ENCODE measurements at places on chromosomes 16 and 17.

DNA sequence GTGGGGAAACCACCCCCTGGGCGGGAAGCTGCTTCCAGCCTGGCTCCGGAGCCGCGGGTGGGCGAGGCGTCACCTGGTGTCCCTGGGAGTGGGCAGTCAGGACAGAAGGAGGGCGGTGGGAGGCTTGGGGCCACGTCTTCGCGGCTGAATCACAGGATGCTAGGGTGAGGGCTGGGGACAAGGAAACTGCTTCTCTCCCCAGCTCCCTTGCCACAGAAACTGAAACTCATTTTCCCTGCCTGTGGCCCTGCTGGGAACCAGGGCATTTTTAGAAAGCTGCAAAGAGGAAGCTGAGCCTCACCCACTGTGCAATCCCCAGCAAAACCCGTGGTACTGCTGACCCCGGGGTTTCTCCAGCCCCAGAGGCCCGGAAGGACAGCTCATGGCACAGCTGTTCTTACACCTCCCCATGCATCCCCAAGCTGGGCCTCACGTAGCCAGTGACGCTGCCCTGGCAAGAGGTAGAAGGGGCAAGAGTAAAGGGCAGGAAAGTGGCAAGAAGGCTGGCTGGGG lies 8.2 kb downstream of the RHBDF2 start:
- no peak for DNase-seq

GRCh38 chr17:71166311-71166710 lies 954.5 kb upstream of the SOX9 start:
- no peak for DNase-seq

GRCh38 chr17:12107905-12108304 lies 87.2 kb downstream of the MAP2K4 start:
- no peak for DNase-seq

- no peak for DNase-seq
Observed at GRCh38 chr16:31112711-31113110, 4.5 kb downstream of the BCKDK start.

DNA sequence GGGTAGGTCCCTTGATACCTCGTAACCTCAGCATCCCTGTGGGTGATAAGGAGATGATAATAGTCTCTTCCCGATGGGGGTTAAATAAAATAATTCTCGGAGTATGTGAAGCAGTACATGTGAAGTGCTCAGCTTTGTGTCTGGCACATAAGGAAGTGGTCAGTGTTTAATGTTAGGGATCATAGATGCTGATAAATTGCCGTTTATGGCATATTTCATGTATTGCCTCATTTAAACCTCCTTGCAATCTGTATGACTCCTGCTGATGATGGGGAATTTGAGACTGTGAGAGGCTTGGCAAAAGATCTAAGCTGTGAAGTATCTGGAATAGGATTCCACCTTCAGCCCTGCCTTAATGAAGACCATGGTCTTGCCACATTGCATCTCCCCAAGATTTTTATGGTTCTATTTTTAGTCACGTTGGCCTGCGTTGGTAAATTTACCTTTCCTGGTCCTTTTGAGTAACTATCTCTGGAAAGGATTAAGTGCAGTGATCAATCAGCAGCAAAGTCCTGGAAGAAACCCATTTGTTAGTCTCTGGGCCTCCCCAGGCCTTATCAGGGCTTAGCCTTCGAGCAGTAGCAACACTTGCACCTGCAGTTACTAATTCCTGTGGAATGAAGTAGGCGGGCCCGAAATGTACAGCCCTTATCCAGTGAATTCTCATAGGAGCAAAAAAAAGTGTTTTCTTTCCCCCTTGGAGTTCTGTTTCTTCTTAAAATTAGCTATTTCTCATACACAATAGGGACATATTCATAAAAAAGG lies 144.9 kb downstream of the WWOX start:
- no peak for DNase-seq

GRCh38 chr17:38673707-38674013 lies 1.1 kb downstream of the EPOP start:
- no peak for DNase-seq

- DNase-seq, result no peak
Observed at GRCh38 chr17:74827800-74828199, 31.9 kb downstream of the GRIN2C start.

- peak; percentile 31 for DNase-seq
Observed at GRCh38 chr17:1644493-1645206, 882 bp downstream of the SCARF1 start.

- no peak for DNase-seq
Observed at GRCh38 chr17:42850954-42851353, at the start of gene AOC3. AOC3 (plus strand) TSS chr17:42851199; CDS start chr17:42851344, 145 bp downstream.

DNA sequence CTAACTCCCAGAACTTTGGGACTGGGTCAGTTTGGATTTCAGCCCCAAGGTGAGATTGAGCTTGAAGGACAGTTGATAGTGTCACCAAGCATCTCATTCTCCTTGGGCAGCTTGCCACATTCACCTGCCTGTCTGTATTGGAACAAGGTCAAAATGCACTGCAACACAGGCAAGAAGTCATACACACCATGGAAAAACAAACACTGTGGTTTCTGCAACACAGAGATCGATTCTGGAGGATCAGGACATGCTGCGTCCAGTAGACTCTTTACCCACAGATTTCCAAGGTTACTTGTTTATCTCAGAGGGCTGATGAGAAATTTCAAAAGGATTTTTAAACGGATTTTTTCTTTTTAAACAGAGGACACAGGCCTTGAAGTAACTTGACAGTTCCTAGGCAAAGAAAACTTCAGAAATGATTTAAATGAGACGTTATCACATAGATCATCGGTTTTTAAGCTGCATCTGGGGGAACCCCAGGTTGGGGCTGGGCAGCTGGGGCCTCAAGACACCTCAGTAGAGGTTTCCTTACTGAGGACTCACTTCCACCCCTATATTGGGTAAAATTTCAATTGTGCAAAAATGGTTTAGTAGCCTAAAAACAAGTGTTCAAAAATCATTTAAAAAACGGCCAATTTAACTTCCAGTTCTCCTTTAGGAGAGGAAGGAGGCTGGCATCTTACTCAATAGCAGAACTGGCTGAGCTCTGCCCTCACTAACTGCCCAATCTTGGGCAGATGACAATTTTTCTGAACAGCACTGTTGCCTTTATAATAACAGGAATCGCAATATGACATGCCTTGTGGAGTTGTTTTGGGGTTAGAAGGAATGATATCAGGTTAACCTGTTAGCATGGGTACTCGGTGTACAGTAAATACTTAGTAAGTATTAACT lies 299.3 kb downstream of the XYLT1 start:
- no peak for DNase-seq

GRCh38 chr17:45036691-45037090 lies 14.7 kb downstream of the DCAKD start:
- no peak for DNase-seq

DNA sequence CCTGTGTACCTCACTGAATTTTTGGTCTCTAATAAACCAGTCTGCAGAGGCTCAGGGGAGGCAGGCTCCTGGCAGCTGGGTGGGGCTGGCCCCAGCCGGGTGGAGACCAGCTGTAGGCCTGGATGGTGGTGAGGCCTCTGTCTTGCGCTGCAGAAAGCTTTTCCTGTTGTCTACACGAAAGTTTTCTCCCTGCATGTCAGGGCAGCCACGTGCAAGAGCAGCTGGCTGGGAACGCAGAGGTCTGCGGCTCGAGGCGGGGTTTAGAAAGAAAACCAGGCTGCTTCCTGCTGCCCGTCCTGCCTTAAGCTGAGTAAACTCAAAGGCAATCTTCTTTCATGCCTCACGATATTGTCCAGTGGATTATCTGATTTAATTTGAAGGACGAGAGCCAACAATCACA lies 2.4 kb downstream of the SERPINF1 start:
- peak; percentile 32 for DNase-seq

DNA sequence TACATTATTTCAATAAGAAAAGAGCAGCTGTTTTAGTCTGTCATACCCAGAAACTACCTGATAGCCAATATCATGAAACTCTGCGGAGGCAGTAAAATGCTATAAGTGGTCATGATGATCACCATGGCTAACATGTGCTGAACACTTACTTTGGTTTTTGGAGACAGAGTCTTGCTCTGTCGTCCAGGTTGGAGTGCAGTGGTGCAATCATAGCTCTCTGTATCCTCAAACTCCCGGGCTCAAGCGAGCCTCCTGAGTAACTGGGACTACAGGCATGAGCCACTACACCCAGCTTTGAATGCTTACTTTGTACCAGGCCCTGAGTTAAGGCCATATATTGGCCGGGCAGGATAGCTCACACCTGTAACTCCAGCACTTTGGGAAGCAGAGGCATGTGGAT lies 101.2 kb upstream of the DHX40 start:
- no peak for DNase-seq

All from activated CD4-positive, alpha-beta T cell treated with anti-CD3 and anti-CD28 coated beads, Interleukin-2, amount 50 U/mL, for 4 hours (primary cell).